Anterior cingulate cortex (tissue), 58 donors: ENCODE measurements at places on chromosomes 2 and 18.

DNA sequence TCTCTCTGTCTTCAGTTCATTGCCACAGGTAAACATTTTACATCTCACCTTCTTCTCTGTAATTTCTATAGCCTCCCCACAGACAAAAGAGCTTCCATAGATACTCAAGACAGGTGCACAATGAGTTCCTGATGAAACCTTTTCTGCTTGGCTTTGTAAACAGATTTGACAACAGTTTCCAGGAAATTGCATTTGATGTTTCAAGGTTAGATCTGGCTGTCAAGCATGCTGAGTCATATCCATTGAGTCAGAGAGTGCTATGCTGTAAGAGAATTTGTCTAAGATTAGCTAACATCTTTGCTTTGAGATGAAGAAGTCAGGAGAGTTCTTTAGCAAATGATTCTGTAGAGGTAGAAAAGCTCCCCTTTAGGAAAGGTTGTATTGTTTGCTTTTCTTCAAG lies 40.6 kb upstream of the MAP2 start:
- no peak for DNase-seq

- DNase-seq: no peak
Observed at GRCh38 chr2:40439473-40439872, 12.4 kb downstream of the SLC8A1 start.

- DNase-seq: no peak
Observed at GRCh38 chr2:35857498-35857897, 498.1 kb upstream of the CRIM1 start.

DNA sequence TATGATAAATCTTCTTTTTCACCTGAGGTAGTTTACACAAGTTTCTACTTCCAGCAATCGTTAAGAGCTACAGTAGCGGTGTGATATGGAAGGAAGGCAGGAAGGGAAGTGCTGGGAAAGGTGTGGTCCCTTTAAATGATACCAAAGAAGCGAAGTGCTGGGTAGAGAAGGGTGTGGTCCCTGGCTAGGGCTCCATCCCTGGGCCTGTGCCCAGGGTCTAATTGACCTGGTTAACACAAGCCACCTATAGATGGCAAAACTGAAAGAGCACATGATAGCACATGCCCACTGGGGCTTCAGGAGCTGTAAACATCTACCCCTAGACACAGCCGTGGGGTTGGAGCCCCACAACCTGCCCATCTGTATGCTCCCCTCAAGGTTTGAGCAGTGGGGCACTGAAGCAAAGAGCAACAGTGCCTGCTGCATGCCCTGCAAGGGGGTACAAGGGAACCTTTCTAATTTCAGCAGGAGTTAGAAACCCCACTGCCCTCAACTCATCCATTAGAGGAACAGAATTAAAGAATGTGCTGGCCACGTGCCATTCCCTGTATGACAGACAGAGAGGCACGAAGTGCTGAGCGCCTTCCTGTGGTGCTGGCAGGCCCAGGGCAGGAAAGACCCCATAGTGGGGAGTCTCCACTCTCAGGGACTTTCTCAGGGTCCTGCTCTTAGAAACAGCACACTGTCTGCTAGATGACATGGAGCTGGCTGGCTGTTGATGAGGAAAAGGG lies 153.1 kb upstream of the LMAN1 start:
- DNase-seq: no peak

- DNase-seq: no peak
Observed at GRCh38 chr2:136131961-136132824, 14.2 kb upstream of the CXCR4 start.

DNA sequence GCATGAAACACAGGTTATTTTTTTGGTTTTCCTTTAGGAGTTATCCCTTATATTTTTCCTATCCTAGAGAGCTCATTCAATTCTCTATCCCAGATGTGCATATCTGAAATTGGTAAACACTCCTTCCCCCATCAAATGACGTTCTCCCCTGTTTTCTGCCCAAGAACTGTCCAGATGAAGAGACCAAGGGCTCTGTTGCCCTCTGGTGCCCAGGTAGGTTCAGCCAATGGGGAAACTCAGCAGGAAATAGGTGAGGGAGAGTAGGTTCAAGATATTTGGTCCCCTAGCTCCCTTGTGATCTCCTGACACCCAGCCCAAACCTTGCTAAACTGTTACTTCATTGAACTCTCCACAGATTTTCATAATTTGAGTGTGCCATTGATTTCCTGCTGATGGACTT lies 14.1 kb upstream of the INO80C start:
- DNase-seq: no peak

DNA sequence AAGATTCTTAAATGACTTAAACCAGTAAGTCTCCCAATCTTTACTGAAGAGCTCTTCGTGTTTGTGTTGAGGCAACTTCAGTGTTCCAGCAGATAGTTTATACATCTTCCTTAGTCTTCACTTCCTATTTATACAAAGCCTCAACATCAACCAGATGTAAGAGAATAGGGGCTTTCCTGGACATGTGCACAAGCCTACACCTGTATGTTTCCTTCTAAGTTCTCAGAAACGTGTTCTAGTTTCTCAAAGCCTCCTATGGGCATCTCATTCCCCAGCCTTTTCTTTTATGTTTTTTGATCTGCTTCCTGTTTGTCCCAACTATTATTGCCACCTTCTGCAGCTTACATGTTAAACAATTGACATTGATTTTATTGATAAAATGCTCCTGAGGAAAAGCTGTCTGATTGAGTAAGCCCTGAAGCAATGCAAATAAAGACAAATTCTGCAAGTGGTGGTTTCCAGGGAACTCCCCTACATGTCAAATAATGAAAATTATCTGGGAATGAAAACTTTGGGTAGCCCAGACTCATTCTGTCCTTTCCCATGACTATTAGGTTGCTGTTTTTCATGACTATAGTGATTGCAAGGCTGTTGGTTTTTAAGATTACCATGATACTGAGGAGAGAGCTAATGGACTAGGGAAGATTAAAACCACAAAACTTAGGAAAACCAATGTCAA lies 663.3 kb upstream of the ACVR2A start:
- no peak for DNase-seq

DNA sequence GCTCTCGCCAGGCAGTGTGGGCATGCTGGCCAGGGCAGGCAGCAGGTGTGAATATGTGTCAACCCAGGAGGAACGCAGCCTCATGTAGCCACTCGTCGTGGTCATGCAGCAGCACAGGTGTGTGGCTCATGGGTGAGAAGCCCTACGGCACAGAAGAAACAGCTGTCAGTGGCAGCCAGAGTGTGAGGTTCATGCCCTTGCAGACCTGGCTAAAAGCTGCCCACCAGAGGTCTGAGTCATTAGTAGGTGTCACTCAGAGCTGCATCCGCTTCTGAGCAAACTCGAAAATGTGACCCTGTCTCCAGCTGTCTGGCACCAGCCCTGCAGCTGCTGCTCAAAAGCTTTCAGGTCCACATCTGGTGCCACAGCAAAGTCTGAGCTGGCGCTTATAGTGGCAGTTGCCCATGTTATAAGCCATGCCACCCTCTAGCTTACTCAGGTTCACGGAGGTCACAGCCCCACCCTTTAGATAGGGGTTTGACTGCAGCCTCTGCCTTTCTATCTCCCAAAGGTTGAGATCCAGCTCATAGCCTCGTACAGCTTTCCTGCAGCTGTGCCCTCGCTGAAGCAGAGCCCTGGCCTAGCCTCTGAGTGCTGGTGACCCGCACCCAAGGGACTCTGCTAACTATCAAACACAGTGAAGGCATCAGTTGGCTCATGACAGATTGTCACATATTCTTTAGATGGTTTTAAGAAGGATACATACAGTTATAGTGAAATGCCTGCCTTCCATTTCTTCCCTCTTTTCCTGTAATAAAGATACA lies 195.0 kb downstream of the CCDC102B start:
- no peak for DNase-seq

DNA sequence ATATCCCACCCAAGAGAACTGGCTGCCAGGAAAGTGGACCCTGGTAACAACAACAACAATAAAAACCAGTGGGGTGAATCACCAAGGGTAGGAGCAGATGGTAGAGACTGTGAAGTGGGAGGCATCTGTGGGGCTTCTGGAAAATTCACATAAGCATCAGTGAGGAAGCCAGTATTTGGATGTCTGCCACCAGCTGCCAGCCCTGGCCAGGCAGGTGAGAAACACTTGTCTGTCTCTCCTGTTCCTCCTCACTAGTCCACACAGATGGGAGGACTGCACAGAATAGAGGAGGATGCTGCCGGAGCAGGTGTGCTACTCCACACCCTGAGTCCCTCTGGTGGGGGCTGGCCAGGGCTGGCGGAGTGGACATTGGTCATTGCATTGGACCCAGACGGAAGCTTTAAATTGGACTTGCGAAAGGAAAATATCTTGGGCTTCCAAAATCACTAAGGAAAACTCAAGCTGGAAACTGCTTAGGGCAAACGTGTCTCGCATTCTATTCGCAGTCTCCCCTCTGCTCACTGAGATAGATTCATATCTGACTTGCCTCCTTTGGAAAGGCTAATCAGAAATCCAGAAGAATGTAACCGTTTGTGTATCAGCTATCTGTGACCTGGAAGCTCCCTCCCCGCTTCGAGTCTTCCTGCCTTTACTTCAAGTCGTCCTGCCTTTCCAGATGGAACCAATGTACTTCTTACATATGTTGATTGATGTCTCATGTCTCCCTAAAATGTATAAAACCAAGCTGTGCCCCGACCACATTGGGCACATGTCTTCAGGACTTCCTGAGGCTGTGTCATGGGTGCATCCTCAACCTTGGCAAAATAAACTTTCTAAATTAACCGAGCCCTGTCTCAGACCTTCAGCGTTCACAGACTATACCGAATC lies 69.1 kb downstream of the NAB1 start:
- no peak for DNase-seq

DNA sequence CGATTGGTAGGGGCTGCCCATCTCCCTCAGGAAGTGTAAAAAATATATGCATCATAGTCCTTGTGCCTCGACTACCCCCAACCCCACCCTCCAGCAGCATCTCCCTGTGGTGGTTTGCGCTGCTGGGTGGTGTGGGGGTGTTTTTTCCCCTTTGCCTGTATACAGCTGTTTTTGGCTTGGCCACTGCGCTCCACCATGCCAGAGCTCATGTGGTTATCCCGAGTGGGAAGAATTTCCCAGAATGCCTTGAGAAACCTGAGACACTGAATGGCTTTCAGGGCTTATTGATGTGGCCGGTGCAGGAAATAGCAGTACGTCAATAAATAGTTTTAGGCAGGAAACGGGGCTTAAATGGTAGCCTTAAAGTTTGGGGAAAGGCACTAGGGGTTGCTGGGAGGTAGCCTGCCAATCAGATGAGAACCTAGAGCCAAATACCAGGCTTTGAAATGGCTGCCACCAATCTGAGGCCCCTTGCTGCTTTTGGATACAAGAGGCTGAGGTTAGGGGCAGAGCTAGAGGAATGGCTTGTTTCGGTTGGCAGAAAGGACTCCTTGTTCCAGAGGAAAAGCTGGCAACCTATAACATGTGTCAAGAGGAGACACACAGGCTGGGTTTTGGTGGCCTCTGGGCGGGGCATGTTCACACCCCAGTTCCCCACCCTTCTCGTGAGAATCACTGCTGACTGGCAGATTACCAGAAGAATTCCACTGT lies 144.1 kb downstream of the SMAD7 start:
- no peak for DNase-seq

- DNase-seq: no peak
Observed at GRCh38 chr2:36389091-36389564, 33.5 kb downstream of the CRIM1 start.

DNA sequence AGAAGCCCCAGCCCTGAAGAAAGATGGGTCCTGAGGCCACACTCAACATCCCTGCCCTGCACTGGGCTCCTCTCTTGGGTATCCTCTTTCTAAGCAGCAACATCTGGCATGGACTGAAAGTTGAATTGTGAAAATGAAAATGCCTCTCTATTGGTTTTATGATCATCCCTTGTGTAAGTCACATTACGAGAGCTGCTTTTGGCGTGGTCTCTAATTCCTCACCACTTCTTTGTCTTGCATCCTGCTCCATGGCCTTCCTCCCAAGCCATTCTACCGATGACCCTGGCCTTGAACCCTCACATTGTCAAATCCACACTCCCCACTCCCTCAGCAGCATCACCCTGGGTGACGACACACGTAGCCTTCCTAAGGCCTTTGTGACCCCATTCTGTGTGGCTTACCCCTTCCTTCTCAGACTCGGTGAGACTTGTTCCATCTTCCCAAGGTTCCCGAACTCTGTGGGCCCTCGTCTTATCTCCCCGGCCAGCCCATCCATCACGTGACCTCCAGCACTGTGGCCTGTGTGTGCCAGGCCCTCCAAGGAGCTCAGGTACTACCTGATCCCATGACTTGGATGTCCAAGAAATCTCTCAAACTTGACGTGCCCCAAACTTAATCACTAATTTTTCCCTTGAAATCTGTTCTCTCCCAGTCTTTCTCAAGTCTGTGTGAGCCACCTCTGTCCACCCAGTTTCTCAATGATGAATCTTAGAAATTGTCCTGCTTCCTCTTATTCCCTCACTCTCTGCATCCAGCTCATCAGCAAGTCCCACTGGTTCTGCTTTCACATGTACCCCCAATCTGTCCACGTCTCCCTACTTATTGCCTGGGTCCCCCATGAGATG lies 194.7 kb upstream of the HS6ST1 start:
- no peak for DNase-seq

- DNase-seq: no peak
Observed at GRCh38 chr2:30213907-30214463, 17.3 kb upstream of the LBH start.

DNA sequence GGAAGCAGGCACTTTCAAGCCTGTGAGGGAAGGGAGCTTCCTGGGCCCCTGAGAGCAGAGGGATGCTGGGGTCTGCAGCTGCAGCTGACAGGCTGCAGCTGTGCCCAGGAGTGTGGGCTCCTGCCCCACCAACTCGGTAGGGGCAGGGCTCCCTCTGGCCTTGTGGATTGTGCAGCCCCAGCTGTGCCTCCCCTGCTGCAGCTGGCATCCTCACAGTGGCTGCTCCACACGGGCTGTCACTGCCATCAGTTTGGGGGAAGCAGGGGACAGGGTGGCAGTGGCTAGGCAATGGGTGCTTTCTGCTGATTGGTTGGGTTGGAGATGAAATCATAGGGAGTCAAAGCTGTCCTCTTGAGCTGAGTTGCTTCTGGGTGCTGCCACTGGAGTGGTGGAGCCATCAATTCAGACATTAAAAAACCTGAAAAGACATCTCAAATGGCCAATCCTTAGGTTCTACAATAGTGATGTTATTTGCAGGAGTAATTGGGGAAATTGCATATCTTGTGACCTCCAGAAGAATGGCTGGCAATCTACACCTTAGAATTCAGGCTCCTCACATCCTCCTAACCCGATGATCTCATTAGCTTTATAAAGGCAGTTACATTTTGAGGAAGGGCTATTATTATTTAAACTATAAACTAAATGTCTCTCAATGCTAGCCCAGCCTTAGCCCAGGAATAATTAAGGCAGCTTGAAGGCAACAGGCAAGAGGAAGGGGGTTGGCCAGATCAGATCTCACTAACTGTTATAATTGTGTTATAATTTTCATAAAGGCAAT lies 41.3 kb downstream of the FAM171B start:
- no peak for DNase-seq

- DNase-seq: no peak
Observed at GRCh38 chr2:149741646-149742045, 154.1 kb upstream of the MMADHC start.

DNA sequence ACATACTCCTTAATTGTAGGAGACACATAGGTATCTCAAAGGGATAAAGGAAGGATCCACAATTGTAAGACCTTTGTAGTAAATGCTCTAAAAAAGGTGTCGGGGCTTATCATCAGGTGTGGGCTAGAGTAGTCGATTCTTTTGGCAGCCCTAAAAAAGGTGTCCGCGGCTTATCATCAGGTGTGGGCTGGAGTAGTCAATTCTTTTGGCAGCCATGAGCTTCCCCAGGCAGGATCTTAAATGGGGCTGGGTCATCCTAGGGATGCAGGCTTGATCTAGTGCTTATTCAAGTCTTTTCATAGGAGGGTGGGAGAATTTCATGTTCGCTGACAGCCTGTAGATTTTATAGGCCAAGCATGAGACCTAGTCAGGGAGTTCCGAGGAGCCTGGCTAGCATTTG lies 406.4 kb upstream of the VWC2L start:
- DNase-seq: no peak

- no peak for DNase-seq
Observed at GRCh38 chr18:24868760-24869237, 408.4 kb downstream of the HRH4 start.
